PC-3 (cell line): ENCODE measurements at places on chromosomes 16 and 17. TPM values are rescaled to one million over a fixed set of nuclear protein-coding genes. Genes with fewer than 3 reads are reported as not detected.

DNA sequence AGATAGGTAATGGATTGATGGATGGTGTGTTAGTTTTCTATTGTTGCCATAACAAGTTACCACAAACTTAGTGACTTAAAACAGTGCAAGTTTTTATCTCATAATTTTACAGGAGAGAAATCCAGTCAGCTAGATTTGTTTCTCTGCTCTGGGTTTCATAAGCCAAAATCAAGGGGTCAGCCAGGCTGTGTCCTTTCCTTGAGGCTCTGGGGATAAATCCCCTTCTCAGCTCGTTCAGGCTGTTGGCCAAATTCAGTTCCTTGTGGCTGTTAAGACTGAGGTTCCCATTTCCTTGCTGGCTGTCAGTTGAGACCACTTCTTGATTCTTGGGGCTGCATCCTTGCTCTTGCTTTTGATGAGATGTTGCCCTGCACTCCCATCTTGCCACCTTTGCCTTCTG lies 204.9 kb upstream of the CDH13 start:
- DNase-seq, result no peak
- H3K36me3 ChIP-seq, result no peaks in the 10 kb centered on the region
- H3K27ac ChIP-seq, result no peak overlapping the region
- no peaks in the 10 kb centered on the region for H3K4me1 ChIP-seq
- no peaks in the 10 kb centered on the region for H3K27me3 ChIP-seq
- H3K4me3 ChIP-seq, result no peak overlapping the region

Gene SAMD14
- total RNA-seq, result 0.11 and 0.17 TPM in 2 replicates

- no peaks in the 10 kb centered on the region; the same call in 1 of the 2 replicates for H3K36me3 ChIP-seq
- no peak overlapping the region for H3K27ac ChIP-seq
- no peak overlapping the region for H3K4me3 ChIP-seq
- no peaks in the 10 kb centered on the region for H3K27me3 ChIP-seq
- peak; percentile 22 for DNase-seq
These were observed 24.3 kb downstream of the USP43 start for GRCh38 chr17:9669551-9670008.

Gene PLK1
- total RNA-seq, result 58.6 and 67.8 TPM in 2 replicates

GRCh38 chr17:17001076-17001777 lies 29.3 kb upstream of the TNFRSF13B start:
- peaks cover 4% of the 10 kb centered on the region; the same call in 1 of the 2 replicates for H3K4me1 ChIP-seq
- H3K4me3 ChIP-seq, result no peak overlapping the region
- H3K36me3 ChIP-seq, result no peaks in the 10 kb centered on the region

GRCh38 chr17:78892520-78892919 lies 10.5 kb downstream of the CEP295NL start:
- no peak overlapping the region for H3K4me3 ChIP-seq
- DNase-seq, result no peak

- no peak for DNase-seq
- H3K36me3 ChIP-seq, result peaks cover 4% of the 10 kb centered on the region; the same call in 1 of the 2 replicates
- no peak overlapping the region for H3K4me3 ChIP-seq
- H3K27me3 ChIP-seq, result no peaks in the 10 kb centered on the region
- H3K4me1 ChIP-seq, result peaks cover 8% of the 10 kb centered on the region; the same call in 1 of the 2 replicates
These were observed 19.0 kb upstream of the CPHXL start for GRCh38 chr16:75745242-75745641.

Gene TEN1
- total RNA-seq, result 58.3 and 62.4 TPM in 2 replicates

- H3K4me3 ChIP-seq, result no peak overlapping the region
- no peaks in the 10 kb centered on the region for H3K27me3 ChIP-seq
- H3K4me1 ChIP-seq, result peaks cover 11% of the 10 kb centered on the region; the same call in 1 of the 2 replicates
- no peak for DNase-seq
These were observed 119.5 kb downstream of the AATF start for GRCh38 chr17:37068266-37068665.

DNA sequence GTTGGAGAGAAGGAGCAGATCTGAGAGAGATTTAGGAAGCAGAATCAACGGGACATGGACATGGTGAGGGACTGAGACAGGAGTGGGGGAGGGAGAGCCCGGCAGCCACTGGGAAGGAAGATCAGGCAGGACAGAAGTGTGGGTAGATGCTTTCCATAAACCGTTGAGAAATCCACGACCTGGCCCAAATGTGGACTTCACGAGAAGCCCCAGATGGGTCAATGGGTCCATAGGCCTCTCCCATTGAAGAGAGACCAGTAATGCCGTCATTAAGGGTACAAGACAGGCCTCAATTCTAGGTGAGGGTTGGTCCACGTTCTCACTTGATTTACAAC lies 530 bp upstream of the CCL22 start:
- H3K36me3 ChIP-seq, result no peaks in the 10 kb centered on the region
- DNase-seq, result no peak
- no peaks in the 10 kb centered on the region for H3K27me3 ChIP-seq
- no peak overlapping the region for H3K27ac ChIP-seq
- H3K4me3 ChIP-seq, result no peak overlapping the region

Gene LLGL2
- 92.9 and 122 TPM in 2 replicates for total RNA-seq

Gene LITAF
- total RNA-seq, result 12.8 and 13.1 TPM in 2 replicates

DNA sequence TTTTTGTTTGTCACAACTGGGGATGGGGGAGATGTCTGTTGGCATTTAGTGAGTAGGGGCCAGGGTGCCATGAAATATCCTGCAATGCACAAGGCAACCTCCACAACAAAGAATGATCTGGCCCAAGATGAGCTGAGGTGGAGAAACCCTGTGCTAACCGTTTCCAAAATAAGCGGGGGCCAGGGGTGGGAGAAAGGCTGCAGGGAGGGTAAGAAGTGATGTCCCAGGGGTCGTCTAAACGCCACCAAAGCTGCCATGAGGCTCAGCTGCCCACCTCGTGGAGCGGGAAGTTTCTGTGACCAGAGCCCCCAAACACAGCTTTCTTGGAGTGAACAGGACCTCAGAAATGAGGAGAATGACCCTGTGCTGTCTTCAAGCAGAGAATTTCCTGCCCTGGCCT lies 76.5 kb upstream of the CDH5 start:
- H3K4me3 ChIP-seq, result no peak overlapping the region
- H3K4me1 ChIP-seq, result no peaks in the 10 kb centered on the region
- H3K27me3 ChIP-seq, result no peaks in the 10 kb centered on the region
- DNase-seq, result no peak
- H3K36me3 ChIP-seq, result no peaks in the 10 kb centered on the region

DNA sequence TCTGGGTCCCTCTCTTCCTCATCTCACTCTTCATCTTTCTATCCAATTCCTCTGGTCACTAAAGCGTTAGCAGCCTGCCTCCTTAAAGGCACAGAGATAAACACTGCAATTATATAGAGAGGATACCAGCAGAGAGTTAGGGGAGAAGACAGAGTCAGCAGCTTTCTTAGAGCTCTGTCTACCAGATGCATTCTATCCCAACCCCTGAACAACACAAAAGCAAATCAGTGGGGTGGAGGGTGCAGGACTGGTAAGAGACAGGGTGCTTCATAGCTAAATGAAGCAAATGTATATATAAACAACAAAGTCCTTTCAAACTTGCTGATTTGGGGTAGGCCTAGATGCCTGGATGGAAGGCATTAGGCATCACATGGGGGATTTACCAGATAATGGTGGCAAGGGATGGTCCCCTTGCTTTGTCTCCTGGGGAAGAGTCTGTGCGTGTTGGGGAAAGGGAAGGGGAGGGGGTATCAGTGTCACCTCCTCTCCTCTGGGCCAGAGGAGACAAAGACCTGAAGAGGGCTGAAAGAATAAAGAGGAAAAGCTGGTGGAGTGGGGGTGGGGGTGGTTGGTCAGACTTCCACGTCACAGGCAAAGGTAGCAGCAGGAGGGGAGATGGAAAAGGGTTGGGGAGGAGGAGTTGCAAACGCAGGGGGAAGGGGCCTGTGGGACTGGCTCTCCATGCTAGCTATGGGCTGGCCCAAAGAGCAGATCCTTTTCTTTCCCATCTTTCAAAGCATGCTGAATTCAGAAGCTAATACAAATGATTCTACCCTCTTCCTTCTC lies 12.0 kb downstream of the HOXB4 start:
- H3K36me3 ChIP-seq, result no peaks in the 10 kb centered on the region
- H3K27me3 ChIP-seq, result no peaks in the 10 kb centered on the region
- no peak overlapping the region for H3K4me3 ChIP-seq
- no peak for DNase-seq

Gene TMEM106A
- not detected in 2 replicates for total RNA-seq

- peak overlapping the region; percentile 85 for H3K27ac ChIP-seq
- H3K4me1 ChIP-seq, result peaks cover 40% of the 10 kb centered on the region
- H3K27me3 ChIP-seq, result no peaks in the 10 kb centered on the region
- H3K4me3 ChIP-seq, result no peak overlapping the region
- peak; percentile 21 for DNase-seq
These were observed 89.5 kb upstream of the BCAR1 start for GRCh38 chr16:75340741-75341491.

Gene C16orf54
- total RNA-seq, result not detected in 2 replicates

DNA sequence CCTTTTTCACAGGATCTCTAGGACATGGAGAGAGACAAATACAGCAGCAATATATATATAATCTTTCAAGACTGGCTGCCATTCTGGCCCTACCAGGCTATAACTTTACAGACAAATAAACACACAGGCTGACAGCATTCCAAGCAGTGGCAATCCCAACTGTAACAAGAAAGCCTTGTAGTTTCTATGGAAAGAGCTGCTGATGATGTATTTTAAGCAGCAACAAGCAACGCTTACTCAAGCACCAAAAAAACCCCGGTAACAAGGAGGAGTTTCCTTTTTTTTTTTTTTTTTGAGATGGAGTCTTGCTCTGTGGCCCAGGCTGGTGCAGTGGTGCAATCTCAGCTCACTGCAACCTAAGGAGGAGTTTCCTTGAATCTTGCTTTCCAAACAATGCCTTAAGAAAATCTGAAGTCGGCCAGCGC lies 23.2 kb downstream of the LSM12 start:
- no peaks in the 10 kb centered on the region for H3K27me3 ChIP-seq
- no peak overlapping the region for H3K27ac ChIP-seq
- peaks cover 37% of the 10 kb centered on the region for H3K36me3 ChIP-seq
- peaks cover 16% of the 10 kb centered on the region for H3K4me1 ChIP-seq

Gene TEDC2
- total RNA-seq, result 35.5 and 44.9 TPM in 2 replicates

GRCh38 chr16:21302454-21302853 lies 24.4 kb upstream of the CRYM start:
- DNase-seq, result no peak
- peak overlapping the region; percentile 75 for H3K27ac ChIP-seq
- no peaks in the 10 kb centered on the region for H3K27me3 ChIP-seq

- no peak overlapping the region for H3K4me3 ChIP-seq
- no peak for DNase-seq
- H3K27me3 ChIP-seq, result no peaks in the 10 kb centered on the region
- H3K36me3 ChIP-seq, result no peaks in the 10 kb centered on the region
- no peak overlapping the region for H3K27ac ChIP-seq
- H3K4me1 ChIP-seq, result no peaks in the 10 kb centered on the region
These were observed 19.2 kb downstream of the RBFOX1 start for GRCh38 chr16:7351610-7352510.

- no peak overlapping the region for H3K4me3 ChIP-seq
- H3K36me3 ChIP-seq, result no peaks in the 10 kb centered on the region
These were observed 5.3 kb upstream of the HAS3 start for GRCh38 chr16:69100071-69100691.

Gene MEIOC
- total RNA-seq, result not detected in 2 replicates

Gene CCDC154
- not detected in 2 replicates for total RNA-seq

DNA sequence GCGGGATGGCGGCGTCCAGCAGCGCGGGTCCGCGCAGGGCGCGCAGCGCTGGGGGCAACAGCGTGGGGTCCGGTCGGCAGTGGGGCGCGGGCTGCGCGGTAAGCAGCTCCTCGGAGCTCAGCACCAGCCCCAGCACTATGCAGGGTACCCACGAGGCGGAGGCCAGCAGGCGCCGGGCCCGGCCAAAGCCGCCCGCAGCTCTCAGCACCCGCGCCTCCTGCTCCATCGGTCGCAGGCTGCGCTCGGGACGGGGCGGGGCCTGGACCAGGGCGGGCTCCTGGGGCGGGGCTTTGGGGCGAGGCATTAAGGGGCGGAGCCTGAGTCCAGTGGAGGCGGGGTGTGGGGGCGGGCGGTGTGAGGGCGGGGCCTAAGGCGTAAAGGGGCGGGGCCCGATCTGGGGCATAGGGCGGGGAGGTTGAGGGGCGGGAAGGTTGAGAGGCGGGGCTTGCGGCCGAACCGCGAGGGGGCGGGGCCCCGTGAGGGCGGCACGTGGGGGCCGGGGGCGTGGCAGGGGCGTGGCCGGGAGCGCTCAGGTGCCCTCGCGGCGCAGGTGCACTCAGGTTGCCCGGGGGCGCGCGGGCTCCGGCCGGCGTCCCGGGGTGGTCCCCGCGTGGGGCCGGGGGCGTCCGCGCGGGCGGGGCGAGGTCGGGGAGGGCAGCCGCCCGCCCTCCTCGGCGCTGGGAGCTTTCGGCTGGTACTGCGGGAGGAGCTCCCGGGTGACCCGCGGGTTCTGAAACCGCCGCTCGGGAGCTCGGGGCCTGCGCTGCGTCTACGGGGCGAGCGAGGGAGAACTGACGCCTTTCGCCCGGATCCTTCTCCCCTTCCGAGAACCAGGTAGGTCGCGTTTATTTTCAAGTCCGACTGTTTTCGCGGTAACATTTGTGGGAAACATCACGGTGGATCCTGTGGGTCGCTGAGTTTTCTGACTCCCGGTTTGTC lies 1.4 kb upstream of the SLC22A31 start:
- peak; percentile 77 for DNase-seq
- H3K27me3 ChIP-seq, result 0 out of 2 replicates have a peak, but pooled peaks cover 4% of the 10 kb centered on the region

Gene CETP
- not detected in 2 replicates for total RNA-seq

DNA sequence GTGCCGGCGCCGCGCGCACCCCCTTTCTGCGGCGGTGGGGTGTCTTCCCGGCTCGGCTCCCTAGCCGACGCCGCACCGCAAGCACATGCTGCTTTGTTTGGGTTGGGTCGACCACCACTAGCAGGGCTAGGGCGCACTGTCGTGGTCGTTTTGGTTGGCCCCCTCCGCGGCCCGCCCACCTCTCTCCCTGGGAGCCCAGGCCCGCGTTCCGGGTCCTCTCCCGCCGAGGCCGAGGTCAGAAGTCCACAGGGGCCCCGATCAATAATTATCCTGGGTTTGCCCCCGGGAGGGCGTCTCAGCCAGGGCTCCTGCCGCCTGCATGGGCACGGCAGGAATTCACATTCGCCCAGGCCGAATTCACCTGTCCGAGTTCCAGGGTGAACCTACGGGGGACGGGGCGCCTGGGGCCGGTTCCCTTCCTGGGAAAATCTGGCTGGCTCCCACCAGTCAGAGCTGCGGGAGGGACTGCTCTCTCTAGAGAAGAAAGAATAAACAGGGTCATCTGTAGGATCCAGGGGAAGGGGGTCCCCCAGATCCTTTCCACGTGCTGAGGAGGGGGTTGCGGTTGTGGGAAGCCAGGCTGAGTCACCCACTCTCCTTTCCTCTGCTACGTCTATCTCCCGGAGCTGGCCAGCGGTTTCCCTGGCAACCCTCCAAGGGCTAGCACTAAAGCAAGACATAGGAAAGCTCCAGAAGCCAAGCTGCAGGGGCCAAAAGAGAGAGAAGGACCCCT lies 584 bp upstream of the STAT5B start:
- no peak overlapping the region for H3K4me3 ChIP-seq
- DNase-seq, result no peak
- no peaks in the 10 kb centered on the region for H3K27me3 ChIP-seq
- no peaks in the 10 kb centered on the region for H3K36me3 ChIP-seq
- H3K4me1 ChIP-seq, result no peaks in the 10 kb centered on the region

- peaks cover 79% of the 10 kb centered on the region for H3K36me3 ChIP-seq
- no peak overlapping the region for H3K27ac ChIP-seq
- H3K4me3 ChIP-seq, result no peak overlapping the region
- H3K27me3 ChIP-seq, result no peaks in the 10 kb centered on the region
- H3K4me1 ChIP-seq, result peaks cover 12% of the 10 kb centered on the region
These were observed 20.1 kb downstream of the PLD6 start for GRCh38 chr17:17186051-17186450.

- peaks cover 14% of the 10 kb centered on the region for H3K36me3 ChIP-seq
- no peak overlapping the region for H3K4me3 ChIP-seq
- H3K4me1 ChIP-seq, result no peaks in the 10 kb centered on the region
- H3K27ac ChIP-seq, result no peak overlapping the region
- no peaks in the 10 kb centered on the region for H3K27me3 ChIP-seq
These were observed 7.8 kb downstream of the GABARAPL2 start for GRCh38 chr16:75573955-75574354.

Gene MMP15
- total RNA-seq, result 6.3 and 9.4 TPM in 2 replicates

GRCh38 chr16:27698266-27698665 lies 148.3 kb downstream of the KATNIP start:
- H3K4me3 ChIP-seq, result no peak overlapping the region
- no peak for DNase-seq
- H3K36me3 ChIP-seq, result no peaks in the 10 kb centered on the region
